ENCODE measurements at places on chromosomes 3 and 15.

DNA sequence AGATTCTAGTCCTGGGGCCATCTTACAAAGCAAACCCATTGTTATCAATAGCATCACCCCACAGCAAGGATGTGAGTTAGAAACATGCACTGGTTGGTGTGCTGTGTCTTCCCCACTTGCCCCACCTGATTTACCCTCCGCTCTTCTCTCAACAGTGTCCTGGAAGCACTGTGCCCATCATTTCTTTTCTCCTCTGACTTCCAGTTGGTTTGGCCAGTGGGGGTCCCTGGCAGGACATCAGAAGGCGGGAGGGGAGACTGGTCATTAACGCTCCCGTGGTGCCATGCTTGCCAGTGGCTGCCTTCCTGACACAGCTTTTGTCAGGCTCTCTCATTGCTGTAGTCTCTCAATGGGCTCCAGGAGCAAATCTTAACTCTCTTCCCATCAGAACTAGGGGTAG is 11.5 kb upstream of the BUB1B start:
- DNase-seq, result no peak

GRCh38 chr3:135667061-135667460 is 298.5 kb upstream of the PPP2R3A start:
- DNase-seq, result no peak

GRCh38 chr3:192802957-192803899 is 75.9 kb upstream of the FGF12 start:
- no peak for DNase-seq

DNA sequence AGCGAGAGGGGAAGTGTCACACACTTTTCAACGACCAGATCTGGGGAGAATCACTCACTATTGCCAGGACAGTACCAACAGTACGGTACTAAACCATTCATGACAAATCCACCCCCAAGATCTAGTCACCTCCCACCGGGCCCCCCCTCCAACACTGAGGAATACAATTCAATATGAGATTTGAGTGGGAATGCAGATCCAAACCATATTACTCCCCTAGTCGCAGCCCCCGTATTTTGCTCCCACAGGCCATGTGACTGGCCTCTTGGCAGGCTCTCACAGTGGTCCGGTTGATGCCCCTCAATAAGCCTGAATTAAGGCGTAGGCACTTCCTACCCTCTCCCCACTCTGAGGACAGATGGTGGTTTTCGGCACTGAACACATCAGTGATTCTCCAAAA is 45.4 kb upstream of the PYDC2 start:
- no peak for DNase-seq

GRCh38 chr3:152043620-152044019 is 170.2 kb downstream of the SUCNR1 start:
- no peak for DNase-seq

Measured in NCI-H510A (cell line).